ENCODE measurements at places on chromosomes 13 and 19.

- DNase-seq, result no peak
These were observed 47.4 kb downstream of the TNFRSF19 start for GRCh38 chr13:23617551-23618024.

GRCh38 chr13:107736731-107737130 is 478.6 kb downstream of the LIG4 start:
- DNase-seq, result no peak

DNA sequence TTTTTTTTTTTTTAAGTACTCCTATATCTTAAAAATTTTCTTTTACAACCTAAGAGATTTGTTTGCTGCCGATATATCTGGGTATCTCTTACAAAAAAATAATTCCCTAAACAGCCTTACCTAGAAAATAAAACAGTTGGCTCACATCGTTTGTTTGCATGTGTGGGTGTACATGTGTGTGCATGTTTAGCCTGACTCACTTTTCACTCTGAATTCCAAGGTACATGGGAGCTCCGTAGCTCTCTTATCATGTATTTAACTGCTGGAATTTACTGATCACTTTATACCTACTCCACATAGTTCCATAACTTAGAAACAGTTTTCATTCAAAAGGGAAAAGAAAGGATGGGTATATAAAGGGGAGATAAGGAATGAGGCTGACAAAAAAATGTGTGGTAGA is 616.5 kb downstream of the GPC6 start:
- DNase-seq, result no peak

DNA sequence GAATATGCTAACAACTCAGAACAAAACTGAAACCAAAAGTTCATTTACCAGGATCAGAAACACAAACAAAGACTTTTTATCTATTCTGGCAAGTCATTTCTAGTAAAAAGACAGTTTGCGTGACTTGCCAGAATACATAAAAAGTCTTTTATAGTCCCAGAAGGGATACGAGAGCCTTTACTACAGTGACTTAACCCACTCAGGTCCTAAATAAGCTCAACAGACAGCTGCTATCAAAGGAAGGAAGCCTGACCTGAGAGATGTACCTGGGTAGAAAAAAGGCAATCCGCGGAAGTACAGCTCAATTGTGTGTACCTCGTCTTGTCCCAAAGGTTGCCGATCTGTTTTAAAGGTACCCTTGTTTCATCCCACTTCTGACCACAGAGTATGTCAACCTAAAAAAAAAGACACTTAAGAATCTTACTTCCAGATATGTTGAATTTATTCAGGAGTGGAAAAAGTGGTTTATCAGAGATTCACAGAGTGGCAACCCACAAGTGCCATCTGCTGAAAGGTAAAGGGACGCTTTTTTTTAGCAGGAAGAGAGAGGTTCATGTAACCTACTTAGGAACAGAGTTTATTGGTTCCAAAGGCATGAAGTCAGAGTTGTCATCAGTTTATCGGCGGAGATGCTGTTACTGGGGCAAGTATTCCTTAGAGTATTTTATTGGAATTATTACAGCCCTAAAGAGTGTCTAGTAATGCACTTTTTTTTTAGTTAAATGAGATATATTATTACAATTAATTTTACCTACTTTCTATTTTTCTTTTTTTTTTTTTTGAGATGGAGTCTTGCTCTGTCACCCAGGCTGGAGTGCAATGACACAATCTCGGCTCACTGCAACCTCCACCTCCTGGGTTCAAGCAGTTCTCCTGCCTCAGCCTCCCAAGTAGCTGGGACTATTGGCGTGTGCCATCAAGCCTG is 69.7 kb upstream of the C1QTNF9B start:
- DNase-seq, result no peak

DNA sequence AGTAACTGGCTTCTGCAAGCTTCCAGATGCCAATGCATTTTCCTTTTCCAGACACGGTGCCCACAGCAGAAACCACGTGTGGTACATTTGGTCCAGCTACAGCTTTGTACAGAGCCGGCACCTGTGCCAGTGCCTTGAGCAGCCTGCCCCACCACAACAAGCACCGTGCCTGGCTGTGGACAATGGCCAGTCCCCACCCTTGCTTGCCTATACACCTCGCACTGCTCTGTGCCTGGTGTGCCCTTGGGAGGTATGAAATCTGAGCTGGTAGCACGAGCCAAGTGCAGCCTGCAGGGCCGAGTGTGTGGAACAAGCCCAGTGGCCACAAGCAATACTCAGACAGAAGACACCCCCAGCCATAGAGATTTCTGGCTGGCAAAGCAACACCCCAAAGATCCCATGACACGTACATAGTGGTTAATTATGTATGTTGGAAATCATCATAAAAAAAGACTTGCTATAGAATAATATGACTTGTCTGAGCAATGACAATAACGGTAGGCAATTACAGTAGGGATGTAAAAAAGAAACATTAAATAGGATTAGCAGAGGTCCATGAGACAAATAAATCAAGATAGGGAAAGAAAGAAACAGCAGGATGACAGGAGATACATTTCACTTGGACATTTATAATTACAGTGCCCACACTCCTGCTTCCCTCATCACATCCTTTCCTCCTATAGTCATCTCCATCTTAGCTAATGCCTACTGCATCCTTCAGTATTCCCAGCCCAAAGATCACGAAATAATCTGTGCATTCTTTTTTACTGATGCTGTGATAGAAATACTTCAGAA is 1399.5 kb downstream of the PCDH9 start:
- no peak for DNase-seq

GRCh38 chr13:41701676-41702075 is 244.3 kb downstream of the RGCC start:
- DNase-seq, result no peak

DNA sequence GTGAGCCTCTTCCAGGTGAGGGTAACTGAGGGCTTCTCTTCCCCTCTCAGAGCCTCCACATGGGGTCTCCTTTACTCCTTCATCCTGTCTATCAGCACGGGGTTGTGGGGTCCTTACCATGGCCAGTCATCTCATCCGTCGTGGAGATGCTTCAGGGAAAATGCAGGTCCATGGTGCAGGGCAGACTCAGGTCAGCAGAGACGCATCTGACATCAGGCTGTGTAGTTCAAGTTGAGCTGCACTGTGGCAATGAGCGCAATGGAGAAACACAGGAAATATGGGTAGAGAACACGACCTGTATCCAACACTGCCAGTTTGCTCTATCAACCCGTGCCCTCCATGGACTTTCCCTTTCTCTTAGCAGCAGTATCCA is 13.9 kb downstream of the LILRA5 start:
- peak; percentile 79 for DNase-seq

DNA sequence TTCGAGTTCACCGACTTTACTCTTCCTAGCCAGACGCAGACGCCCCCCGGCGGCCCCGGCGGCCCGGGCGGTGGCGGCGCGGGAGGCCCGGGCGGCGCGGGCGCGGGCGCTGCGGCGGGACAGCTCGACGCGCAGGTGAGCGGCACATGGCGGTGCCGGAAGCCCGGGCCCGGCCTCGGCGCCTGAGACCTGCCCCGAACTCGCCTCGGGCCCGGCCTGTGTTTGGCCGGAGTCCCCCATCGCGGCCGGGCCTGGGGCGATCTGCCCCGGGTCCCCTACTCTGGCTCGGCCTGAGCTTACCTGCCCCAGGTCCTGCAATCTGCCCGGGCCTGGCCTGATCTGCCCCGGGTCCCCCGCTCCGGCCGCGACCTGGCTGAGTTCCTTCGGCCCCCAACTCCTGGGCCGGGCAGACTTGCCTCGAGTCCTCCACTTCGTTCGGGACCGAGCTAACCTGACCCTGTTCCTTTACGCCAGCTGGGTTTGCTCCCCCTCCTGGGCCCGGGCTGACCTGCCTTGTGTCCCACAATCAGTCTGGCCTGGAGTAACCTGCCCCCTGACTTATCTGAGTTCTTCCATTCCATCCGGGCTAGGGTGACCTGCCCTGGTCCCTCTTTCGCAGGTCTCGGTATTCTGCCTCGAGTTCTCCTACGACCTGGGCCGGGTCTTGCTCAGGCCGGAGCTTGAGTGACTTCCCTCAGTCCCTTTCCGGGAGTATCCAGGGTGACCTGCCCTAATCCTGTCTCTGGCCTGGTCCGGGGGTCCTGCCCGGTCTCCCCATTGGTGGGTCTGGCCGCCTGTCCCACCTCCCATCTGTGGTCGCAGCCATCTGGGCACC is 764 bp downstream of the UPF1 start:
- DNase-seq, result no peak

DNA sequence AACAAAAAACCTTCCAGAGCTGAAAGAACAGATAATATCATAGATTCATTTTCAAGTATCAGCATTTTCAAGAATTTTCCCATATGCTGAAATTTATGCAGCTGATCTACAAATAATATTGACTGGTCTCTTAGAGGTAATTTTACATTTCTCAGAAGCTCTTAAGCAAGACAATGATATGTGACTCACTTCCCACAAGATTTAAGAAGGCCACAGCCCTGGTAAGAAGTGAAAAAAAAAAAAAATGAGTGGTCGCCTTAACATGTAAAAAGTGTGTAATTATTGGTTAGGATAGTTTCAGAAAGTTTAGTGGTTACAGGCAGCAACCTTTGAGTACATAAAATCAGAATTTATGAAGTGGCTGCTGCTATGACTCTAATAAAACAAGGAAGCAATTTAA is 54.5 kb downstream of the NUFIP1 start:
- DNase-seq, result no peak

GRCh38 chr13:66860878-66861417 is 369.2 kb downstream of the PCDH9 start:
- DNase-seq, result no peak

DNA sequence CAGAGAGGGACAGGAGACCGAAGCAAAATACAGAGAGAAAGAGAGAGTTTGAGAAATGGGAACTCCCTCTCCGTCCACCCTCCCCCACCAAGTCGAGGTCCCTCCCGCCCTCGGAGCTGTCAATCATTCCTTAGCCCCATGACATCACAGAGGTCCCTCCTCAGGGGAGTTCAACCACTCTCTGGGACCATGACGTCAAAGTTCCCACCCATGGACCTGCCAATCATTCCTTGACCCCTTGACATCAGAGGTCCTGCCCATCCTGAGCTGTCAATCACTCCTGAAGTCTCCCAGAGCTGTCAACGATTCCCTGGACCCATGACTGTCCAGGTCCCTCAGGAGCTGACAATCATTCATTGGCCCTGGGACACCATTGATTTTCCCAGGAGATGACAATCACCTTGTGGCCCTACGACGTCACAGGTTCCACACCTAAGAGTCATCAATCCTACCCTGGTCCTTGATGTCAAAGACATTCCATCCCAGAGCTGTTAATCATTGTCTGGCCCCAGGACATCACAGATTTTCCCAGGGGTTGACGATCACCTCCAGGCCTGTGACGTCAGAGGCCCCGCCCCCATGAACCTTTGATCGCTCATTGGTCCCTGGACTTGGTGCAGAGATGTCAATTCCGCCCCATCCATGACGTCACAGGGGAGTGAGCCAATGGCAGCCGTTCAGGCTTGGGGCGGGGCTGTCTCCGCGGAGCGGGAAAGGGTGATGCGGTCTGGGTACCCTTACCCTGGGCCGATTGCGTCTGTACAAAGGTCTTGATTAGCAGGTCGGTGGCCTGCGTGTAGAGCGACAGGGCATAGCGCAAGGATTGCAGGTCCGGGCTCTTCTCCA is 61.7 kb downstream of the COLGALT1 start:
- DNase-seq, result no peak

GRCh38 chr13:50123002-50123401 is 107.8 kb downstream of the KCNRG start:
- DNase-seq, result no peak

DNA sequence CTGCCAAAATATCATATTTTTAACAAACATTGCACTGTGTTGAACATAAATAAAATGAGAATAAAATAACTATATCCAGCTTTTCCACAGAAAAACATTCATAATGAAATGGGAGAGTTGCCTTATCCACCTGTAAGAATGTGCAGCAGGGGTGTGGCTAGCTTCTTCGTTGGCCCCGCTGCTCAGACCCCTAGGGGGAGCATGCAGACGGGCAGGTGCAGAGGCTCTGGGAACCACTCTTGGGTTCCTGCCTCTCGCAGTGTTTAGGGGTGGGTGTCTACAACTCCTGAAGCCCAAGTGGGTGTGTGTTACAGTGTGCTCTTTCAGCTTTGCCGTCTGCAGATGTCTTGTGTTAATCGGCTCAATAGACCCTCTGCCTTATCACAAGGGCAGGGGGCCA is 121.7 kb downstream of the SLITRK5 start:
- no peak for DNase-seq

DNA sequence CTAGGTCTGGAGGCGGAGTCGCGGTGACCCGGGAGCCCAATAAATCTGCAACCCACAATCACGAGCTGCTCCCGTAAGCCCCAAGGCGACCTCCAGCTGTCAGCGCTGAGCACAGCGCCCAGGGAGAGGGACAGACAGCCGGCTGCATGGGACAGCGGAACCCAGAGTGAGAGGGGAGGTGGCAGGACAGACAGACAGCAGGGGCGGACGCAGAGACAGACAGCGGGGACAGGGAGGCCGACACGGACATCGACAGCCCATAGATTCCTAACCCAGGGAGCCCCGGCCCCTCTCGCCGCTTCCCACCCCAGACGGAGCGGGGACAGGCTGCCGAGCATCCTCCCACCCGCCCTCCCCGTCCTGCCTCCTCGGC is at the start of gene SLC5A5:
TSS of gene SLC5A5 (plus strand) at position 68 of the 373 bp plus-strand sequence. CDS start 375 bp downstream, outside the sequence.
- no peak for DNase-seq

DNA sequence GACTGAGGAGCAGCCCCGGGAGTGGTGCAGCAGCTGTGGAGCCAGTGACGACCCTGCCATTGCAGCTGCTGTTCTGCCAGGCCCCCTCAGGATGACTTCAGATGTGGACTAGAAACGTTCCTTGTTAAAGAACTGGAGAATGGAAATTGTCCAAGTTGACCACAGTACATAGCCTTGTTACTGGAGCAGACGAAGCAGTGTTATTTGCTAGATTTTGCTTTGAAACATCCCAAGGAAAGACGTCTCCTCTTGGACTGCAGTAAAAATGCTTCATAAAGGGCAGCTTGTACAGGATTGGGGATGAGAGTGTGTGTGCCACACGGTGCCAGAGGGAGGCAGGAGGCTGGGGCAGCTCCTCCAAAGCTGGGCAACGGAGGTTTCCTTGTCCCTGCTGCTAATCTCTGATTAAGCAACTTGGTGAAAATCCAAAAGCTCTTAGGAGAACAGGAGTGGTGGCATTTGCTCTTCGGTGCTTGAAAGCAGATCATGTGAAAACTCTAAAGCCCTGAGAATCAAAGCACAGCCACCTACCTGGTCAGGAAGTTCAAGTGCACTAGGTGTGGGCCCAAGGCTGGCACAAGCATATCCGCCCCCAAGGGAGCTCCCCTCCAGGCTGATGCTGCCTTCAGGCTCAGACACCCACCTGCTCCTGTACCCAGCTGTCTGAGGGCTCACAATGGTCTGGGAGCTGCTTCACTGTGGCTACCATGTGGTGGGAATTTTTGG is 34.5 kb downstream of the SHISA2 start:
- DNase-seq, result no peak
